Left lung (tissue), 14 donors: ENCODE measurements at places on chromosomes 5 and 9. TPM values are rescaled to one million over a fixed set of nuclear protein-coding genes. Genes with fewer than 3 reads are reported as not detected.

DNA sequence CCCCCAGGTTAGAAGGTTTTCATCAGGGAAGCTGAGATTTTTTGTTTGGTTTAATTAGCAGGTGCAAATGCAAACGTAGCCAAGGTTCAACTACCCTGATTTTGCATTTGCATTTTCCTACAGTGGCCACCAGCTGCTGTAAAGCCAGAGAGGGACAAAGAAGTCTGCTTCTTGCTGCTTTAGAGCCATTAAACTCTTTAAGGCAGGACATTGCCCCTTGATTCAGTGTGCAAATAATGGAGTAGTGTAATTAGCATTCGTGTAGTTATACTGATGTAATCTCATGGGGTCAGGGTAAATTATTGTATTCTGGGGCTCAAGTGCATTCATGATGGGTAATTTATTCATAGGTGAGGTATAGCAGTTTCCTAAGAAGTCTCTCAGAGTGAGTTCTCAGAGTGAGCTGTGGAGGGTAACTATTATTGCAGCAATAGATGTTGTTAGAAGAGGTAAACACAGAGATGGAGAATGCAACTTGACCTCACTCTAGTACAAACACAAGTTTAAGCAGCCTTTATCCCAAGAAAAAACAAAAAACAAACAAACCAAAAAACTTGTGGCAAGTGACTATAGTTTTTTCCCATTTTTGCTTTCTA lies 526.5 kb downstream of the KIF4B start:
- no peak for DNase-seq

- peak; percentile 90 for DNase-seq
These were observed at the start of the genes NLN and SGTB for GRCh38 chr5:65721720-65722574. Gene NLN, plus strand, starts transcription at chr5:65722205. Its CDS starts 169 bp downstream, at chr5:65722374. Gene SGTB, minus strand, starts transcription at chr5:65722109. Its CDS starts 1,302 bp downstream, at chr5:65720807.

DNA sequence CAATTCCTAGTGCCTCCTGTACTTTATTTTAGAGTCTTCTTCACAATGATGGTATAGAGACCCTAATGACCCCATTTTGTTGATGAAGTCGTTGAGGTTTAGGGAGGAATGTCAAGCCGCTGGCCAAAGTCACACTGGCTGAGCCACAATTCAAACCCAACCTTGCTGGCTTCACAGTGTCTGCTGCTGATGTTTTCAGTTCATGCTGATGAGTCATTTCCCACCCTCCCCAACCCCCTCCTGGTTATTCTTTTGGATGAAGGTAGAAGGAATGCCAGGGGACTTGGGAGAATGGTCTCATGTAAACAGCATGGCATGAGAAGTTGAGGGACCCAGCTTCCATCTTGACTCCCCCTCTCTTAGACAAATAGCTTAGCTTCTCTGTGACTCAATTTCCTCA lies 68.6 kb downstream of the TMEM252 start:
- DNase-seq, result no peak

GRCh38 chr9:76905791-76906646 lies at the start of gene PRUNE2:
Gene PRUNE2, minus strand, starts transcription at chr9:76906114. Its CDS starts 151 bp downstream, at chr9:76905963.
- DNase-seq, result peak; percentile 59

- no peak for DNase-seq
These were observed 114.7 kb downstream of the LPAR1 start for GRCh38 chr9:110923601-110924000.

- no peak for DNase-seq
These were observed 277.3 kb downstream of the FSTL4 start for GRCh38 chr5:133334796-133335639.

DNA sequence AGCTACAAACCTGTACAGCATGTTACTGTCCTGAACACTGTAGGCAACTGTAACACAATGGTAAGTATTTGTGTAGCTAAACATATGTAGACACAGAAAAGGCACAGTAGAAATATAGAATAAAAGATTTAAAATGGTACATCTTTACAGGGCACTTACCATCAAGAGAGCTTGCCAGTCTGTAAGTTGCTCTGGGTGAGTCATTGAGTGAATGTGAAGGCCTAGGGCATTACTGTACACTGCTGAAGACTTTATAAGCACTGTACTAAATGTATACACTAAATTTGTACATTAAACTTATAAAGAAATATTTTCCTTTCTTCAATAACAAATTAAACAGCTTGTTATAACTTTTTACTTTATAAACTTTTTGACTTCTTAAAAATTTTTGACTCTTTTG lies 20.5 kb downstream of the ADRB2 start:
- DNase-seq, result no peak

GRCh38 chr5:143086908-143087637 lies 316.4 kb downstream of the NR3C1 start:
- no peak for DNase-seq

- DNase-seq, result peak; percentile 80
These were observed 750 bp downstream of the TRIM36 start for GRCh38 chr5:115168829-115169486.

DNA sequence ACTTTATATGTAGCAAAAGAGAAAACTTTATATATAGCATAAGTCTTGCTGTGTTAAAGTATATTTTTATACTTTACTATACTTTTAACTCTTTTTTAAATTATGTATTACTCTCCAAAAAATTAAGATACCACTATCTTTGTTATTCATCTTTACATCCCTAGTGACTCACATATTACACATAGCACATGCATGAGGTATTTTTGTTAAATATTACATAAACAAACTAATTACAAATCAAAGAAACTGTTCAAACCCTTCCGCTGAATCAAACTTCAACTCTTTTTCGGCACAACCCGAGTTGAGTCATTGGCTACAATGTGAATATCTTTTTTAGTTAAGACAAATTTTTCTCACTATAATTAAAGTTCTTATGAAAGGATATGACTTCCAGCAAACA lies 32.1 kb downstream of the NADK2 start:
- DNase-seq, result no peak

- DNase-seq, result no peak
These were observed 177.6 kb upstream of the ST8SIA4 start for GRCh38 chr5:101080462-101081240.

DNA sequence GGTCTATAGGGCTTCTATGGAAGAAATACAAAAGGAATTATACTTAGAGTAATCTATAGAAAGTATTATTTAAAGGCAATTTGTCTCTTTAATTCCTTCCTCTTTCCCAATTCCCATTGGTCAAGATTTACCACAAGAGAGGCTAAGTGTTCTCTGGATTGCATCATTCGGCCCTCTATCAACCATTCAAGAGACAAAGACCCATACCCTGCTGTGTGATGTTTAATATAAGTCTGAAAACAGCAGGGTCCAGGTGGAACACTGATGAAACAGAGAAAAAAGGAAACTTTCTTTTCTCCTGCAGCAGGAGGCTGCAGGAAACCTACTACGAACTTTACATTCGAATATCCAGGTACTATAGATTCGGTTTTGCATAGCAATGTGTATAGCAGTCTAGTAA lies 323.4 kb downstream of the CHSY3 start:
- DNase-seq, result no peak

GRCh38 chr9:130336885-130337284 lies 71.3 kb downstream of the HMCN2 start:
- DNase-seq, result no peak

BICD2 gene
- 26.8 TPM for polyA plus RNA-seq

NUTM2F gene
- 0.10 TPM for polyA plus RNA-seq

FAM169A gene
- 6.3 TPM for polyA plus RNA-seq

PTGES gene
- polyA plus RNA-seq, result 6.5 TPM

CLIC3 gene
- 30.7 TPM for polyA plus RNA-seq

CHSY3 gene
- polyA plus RNA-seq, result 7.5 TPM

OTULINL gene
- polyA plus RNA-seq, result 9.6 TPM

SLC34A3 gene
- 1.0 TPM for polyA plus RNA-seq

STK32A gene
- polyA plus RNA-seq, result 4.7 TPM

ZNF879 gene
- 4.6 TPM for polyA plus RNA-seq

CMBL gene
- polyA plus RNA-seq, result 23.3 TPM
